Hair follicular keratinocyte (primary cell): ENCODE measurements at places on chromosomes 4 and X. TPM values are rescaled to one million over a fixed set of nuclear protein-coding genes. Genes with fewer than 3 reads are reported as not detected.

Gene PPM1K
- total RNA-seq = 9.9 and 14.2 TPM in 2 replicates

Gene DKK2
- total RNA-seq = not detected in 2 replicates

Gene ZNF595
- total RNA-seq = 2.7 and 5.3 TPM in 2 replicates

Gene RIBC1
- total RNA-seq = 1.0 and 1.3 TPM in 2 replicates

Gene NFKB1
- total RNA-seq = 44.2 and 46.9 TPM in 2 replicates

Gene BTK
- total RNA-seq = 0.04 TPM in 1 of 2 replicates, not detected in the other
